ENCODE measurements at places on chromosomes 13 and 19.

GRCh38 chr13:45807520-45808099 lies 43.9 kb downstream of the SIAH3 start:
- DNase-seq: peak; percentile 1

DNA sequence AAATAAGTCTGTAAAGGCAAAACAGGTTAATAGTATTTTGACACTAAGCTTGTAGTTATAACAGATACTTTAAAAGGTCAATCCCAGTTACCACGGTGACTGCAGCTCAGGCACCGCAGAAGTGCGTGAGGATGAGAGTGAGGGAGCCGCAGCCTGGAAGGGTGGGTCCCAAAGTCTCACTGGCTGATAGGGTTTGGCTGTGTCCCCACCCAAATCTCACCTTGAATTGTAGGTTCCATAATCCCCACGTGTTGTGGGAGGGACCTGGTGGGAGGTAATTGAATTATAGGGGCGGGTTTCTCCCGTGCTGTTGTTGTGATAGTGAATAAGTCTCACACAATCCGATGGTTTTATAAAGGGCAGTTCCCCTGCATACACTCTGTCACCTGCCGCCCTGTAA lies 40.0 kb upstream of the GAS6 start:
- no peak for DNase-seq

- DNase-seq: no peak
Observed at GRCh38 chr13:38687246-38688229, 661 bp downstream of the FREM2 start.

DNA sequence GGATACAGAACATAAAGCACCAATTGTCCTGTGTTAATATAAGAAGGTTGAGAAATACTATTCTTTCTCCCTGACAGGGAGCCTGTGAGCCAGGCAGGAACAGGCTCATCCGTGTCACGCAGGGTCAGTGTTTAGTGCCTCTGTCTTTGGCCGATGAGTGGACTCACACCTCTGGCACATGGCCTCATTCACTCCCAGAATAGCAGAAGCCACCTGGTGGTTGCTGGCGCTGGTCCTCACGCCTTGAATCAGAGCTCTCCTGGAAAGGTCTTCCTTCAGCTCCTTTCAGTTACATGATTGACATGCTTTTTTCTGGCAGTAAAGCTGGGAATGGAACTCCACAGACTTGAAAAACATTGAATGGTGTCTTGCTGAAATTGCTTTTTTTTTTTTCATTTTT lies 28.1 kb upstream of the SIAH3 start:
- no peak for DNase-seq

DNA sequence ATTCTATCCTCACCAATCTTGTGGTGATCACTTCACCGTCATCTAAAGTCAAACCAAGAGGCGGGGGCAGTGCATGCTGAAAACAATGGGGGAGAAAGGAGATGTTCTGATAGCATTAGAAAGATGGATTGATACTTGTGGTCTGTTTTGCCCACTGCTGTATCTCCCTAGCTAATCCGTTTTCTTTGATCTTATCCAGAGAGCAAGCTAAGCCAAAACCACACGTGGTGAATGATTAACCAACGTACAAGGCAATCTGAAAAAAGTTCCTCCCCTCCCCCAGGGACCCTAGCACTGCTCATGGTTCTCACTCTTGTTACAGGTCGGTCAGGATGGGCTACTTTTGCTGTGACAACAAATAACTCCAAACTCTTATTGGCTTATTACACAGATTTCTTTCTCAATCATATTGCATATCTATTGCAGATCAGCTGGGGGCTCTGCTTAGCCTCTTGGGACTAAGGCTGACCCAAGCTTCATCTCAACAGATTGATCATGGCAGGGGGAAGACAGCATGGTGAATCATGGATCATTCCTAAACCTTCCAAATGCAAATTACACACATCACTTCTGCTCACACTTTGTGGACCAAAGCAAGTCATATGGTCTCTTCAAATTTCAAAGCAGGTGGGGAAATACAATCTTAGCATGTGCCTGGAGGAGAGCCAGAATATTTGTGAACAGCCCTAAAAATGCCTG lies 11.9 kb upstream of the C13orf42 start:
- no peak for DNase-seq

GRCh38 chr13:36531746-36532486 lies 99.6 kb downstream of the CCNA1 start:
- peak; percentile 1 for DNase-seq

DNA sequence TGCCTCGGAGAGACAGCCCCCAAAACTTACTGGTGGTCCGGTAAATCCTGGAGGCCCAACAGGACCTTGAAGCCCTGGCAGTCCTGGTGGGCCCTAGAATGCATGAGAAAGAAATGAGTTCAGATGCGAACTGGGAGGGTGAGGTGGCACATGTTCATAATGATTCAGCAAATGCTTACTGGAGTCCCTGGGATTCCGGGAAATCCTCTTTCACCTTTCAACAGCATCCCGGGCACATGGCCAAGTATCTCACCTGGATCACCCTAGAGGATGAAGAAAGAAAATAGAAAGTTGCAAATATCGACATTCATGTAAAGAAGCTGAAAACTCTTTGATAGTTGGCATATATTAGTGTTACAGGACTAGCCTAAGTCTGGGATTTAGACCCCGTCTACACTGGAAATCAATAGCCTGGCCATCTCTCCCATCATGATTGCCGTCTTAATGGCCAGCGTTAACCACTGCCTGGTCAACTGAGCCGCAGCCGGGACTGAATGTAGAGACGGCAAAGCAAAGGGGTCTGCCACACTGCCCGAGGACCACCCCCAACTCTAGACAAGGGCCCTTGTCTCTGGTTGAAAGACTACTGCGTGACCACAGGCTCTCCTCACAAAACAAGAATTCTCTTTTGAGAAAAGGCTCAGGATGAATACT lies 96.9 kb downstream of the COL4A1 start:
- DNase-seq: no peak

DNA sequence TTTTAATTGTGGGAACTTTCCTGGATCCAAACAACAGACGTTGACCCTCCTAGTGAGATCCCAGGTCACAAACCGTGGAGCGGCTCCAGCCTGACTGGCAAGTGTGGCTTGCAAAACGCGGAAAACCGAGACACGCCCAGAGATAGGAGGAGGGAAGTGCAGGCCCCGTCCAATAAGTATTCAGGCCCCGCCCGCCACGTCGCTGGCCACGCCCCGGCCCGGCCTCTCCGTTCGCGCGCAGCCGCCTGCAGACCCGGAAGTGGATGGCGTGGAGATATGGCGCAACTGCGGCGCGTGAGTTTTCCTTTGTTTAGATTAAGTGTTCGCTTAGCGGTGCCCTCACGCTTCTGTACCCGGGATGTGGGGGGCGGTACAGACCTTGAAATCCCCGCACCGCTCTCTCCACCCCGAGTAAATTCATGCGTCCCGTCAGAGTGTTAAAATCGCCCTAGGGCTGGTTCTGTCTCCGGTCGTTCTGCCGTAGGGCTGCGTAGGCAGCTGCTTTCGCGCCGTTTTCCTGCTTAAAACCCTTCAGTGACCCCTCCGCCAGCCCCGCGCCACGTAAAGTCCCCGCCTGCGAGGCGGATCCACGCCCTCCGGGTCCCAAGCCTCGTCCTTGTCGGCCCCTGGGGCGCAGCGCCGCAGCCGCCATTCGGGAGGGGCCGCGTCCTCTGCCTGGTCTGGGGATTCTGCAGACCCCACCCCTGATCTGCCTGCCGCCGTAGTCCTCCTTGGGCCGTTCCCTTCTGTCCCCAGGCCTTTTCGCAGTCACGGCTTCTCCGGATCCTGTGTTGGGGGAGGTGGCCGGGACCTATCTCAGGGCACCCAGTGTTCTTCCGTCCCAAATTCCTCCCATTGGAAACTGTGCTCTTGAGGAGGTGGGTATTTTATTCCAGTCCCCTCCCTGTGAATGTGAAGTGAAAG lies at the start of gene ZNF766:
ZNF766 (plus strand) TSS at position 250 of the 924 bp plus-strand sequence; CDS start at position 277, 27 bp downstream.
- peak; percentile 71 for DNase-seq

GRCh38 chr19:50878851-50879250 lies 5.6 kb downstream of the KLK2 start:
- DNase-seq: no peak

GRCh38 chr13:105703843-105704242 lies 831.6 kb downstream of the EFNB2 start:
- DNase-seq: no peak

GRCh38 chr13:65505941-65506340 lies 1724.2 kb downstream of the PCDH9 start:
- DNase-seq: no peak

- no peak for DNase-seq
Observed at GRCh38 chr13:64020126-64020525, 2604.5 kb upstream of the PCDH20 start.

- no peak for DNase-seq
Observed at GRCh38 chr19:15197942-15198341, 2.9 kb downstream of the NOTCH3 start.

GRCh38 chr19:6185835-6186834 lies 50.7 kb downstream of the ACSBG2 start:
- DNase-seq: no peak

DNA sequence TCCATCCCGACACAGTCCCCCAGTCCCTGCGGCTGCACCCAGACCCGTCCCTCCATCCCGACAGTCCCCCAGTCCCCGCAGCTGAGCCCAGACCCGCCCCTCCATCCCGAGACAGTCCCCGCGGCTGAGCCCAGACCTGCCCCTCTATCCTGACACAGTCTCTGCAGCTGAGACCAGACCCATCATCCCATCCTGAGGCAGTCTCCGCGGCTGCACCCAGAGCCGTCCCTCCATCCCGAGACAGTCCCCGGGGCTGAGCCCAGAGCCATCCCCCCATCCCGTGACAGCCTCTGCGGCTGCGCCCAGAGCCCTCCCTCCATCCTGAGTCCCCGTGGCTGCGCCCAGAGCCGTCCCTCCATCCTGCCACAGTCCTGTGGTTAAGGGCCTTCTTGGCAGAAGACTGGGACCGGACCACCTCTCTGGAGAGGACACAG lies 28.8 kb upstream of the TMEM255B start:
- no peak for DNase-seq

GRCh38 chr13:52804202-52804641 lies 44.2 kb downstream of the PCDH8 start:
- DNase-seq: no peak

DNA sequence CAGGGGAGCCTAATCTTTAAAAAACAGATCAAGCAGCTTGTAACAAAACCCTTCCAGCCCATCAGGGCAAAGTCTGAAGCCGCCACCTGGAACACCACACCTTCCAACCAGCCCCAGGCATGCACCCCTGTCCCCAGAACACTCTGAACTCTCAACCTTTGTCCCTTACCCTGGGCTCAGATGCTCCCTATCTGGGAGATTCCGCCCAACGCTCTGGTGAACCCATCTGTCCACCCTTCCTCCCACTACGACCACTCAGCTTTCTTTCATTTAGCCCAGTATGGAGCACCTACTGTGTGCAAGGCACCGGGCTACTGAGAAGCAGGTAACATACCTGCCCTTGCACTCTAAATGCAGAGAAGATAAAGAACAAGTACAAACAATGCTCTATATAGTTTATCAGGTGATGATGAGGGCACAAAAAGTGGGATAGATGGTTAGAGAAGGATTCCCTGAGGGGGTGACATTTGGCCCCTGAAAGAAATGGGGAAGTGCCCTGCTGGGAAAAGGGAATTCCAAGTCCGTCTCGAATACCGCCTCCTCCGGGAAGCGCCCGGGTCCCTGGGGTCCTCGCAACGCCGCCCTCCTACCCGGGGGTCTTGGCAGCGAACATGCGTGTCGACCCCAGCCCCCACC lies 629 bp downstream of the PEPD start:
- no peak for DNase-seq

GRCh38 chr13:91216928-91217700 lies 130.4 kb upstream of the MIR17HG start:
- DNase-seq: no peak

GRCh38 chr13:49998714-49999624 lies 2.1 kb downstream of the TRIM13 start:
- DNase-seq: no peak

- DNase-seq: no peak
Observed at GRCh38 chr13:84812789-84813188, 930.5 kb upstream of the SLITRK1 start.

GRCh38 chr19:35349614-35350521 lies 2.2 kb downstream of the FFAR1 start:
- no peak for DNase-seq

DNA sequence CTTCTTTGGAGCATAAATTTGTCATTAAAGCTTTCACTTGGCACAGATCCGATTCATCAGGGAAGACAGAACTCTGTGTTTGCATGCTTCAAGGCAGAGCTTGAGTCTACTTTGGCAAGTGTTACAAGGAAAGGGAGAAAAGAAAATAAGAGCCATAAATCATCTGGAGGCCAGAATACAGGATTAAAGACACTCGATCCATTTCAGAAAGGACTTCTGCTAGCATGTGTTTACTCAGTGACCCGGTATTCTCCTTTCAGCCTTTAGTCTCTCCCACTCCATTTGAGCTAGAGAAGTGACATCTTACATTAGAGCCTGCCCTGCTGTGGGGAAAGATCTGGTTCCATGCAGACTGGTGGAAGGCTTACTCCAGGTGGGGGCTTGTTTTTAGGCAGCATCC lies 306.4 kb downstream of the KLF5 start:
- no peak for DNase-seq

DNA sequence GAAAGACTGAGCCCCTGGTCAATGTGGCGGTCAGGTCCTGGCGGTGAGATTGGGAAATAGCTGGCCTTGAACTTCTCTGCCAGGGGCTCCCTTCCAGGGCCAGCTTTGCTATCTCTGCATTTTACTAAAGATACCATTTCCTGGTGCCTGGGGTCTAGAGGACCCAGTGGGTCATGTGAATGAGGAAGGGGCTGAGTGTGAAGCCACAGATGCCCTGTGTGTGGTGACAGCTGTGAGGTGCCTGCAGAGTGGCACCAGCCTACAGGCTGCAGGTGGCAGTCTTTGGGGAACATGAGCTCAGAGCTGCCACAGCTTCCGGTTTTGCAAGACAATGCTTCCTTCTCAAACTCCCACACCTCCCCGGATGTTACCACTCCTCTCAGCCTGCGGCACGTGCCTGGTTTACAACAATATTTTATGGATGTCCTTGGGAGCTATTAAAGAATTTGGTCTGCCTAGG lies 5.2 kb upstream of the MLNR start:
- no peak for DNase-seq

GRCh38 chr13:51067210-51067701 lies 43.8 kb downstream of the C13orf42 start:
- no peak for DNase-seq

Data from AG09309 (cell line).